Putamen (tissue), 1 donor: ENCODE measurements at places on chromosomes 7 and 10.

DNA sequence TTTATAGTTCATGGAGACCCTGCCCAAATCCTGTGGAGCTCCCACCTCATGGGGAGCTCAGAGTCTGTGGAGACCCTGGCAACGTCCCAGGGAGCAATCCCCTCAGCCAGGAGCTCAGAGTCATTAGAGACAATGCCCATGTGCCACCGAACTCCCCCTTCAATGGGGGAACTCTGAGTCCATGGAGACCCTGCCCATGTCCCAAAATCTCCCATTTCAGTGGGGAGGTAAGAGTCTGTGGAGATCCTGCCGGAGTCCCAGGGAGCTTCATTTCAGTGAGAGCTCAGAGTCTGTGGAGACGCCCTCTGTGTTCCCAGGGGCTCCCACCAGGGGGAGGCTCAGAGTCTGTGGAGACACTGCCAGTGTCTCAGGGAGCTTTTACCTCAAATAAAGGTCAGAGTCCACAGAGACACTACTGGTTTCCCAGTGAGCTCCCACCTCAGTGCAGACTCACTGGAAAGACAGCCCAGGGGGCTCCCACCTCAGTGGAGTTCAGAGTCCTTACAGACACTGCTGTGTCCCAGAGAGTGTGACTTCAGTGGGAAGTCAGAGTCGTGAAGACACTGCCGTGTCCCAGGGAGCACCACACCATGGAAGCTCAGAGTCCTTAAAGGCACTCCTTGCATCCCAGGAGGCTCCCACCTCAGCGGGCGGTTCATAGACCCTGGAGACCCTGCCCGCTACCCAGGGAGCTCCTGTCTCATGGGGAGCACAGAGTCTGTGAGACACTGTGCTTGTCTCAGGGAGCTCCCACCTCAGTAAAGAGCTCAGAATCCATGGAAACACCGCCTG lies 5.0 kb downstream of the MYO1G start:
- no peak for DNase-seq

DNA sequence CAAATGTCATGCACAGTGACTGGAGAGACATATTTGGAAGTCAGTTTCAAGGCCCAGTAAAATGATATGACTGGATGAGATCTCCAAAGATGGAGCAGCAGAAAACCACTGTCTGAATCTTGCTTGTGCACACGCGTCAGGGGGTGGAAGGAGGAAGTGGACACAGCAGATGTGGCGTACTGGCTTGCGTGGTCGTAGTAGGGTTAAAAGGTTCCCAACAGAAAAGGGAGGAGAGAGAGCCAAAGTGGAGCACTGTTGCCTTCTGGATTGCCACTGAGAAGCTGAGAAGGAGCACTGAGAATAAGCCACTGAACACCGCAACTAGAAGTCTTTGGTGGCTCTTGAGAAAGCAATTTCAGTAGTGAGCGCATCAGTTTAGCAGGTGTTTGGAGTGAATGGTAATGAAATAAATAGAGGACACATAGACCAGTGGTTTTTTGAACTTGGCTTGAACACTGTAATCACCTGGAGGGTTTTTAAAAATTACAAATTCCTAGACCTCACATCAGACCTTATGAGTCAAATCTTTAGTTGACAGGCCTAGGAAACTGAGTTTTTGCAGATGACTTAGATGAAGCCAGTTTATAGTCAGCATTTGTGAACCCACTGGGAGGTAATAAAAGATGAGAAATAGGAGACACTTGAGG lies 227.3 kb downstream of the PTEN start:
- no peak for DNase-seq

DNA sequence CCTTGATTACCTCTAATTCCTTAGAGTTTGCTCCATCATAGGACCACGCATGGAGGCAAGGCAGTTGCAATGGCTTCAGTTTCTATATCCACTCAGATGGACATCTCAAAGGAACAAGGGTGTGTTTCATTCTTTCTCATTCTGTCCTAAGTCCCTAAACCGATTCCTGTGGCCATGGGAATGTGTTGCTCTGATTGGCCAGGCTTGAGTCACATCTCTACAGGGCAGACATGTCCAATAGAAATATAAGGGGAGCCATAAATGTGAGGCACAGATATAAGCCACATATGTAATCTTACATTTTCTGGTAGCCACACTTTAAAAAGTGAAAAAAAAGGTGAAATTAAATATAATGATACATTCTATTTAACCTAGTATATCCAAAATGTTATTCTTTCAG lies 16.9 kb upstream of the DLD start:
- DNase-seq, result no peak

DNA sequence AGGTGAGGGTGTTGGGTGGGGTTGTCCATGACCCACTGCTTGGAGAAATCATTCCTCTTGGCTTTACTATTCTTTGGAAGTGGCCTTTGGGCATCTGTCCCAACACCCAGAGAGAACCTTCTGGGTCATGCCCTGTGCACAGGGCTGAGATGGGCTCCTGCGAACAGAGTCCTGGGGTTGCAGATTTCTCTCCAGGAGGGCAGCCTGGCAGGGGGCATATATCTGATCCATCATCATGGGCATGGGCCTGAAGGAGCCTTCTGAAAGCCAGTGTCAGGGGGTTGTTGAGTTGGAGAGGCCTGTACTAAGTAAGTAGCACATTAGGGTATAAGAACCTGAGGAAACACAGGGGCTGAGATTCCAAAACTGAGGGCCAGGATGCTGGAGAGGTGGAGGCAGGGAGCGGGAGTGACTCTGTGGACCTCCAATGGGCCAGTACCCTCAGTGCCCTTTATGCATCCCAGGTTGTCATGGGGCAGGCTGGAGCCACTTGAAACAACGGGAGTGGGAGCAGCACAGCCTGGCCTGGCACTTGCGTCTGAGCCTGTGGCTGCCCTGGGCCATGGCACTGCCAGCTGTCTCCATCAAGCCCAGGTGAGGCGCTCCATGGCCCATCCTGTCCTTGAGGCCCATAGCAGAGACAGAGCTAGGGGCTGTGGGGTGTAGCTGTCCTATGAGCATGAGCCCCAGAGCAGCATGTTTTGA lies 203.7 kb downstream of the GRID1 start:
- no peak for DNase-seq

GRCh38 chr10:13750299-13751190 lies 163.8 kb downstream of the PRPF18 start:
- no peak for DNase-seq

GRCh38 chr10:63698787-63699150 lies 177.6 kb downstream of the REEP3 start:
- no peak for DNase-seq

GRCh38 chr7:127792528-127793342 lies 140.7 kb downstream of the SND1 start:
- DNase-seq, result no peak

GRCh38 chr7:134083766-134084487 lies 43.2 kb upstream of the LRGUK start:
- DNase-seq, result no peak

DNA sequence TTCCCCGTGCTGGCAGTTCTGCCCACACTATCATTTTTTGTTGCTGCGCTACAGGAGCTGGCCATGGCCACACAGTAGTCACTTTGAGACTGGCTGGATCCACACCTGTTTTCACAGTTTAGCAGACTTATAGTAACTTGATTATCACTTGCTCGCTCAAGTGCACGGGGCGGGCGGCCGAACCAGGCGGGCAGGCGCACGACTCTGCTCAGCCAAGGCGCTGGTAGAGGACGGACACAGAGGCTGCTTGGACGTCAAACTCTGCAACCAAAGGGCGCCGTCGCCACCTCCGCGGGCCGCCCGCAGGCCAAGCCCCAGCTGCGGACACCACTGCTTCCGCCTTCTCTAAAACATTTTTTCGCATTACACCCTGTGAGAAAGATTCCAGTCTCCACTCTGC lies 38.4 kb upstream of the PHYHIPL start:
- DNase-seq, result no peak
